Left forelimb (tissue), 1 donor: ENCODE measurements at places on chromosomes 6 and 20.
A peak's percentile ranks its signal among the peaks of the same experiment; 100 is the strongest.

- DNase-seq, result no peak
Measured at GRCh38 chr6:160328447-160328846, 19.7 kb upstream of the SLC22A3 start.

- DNase-seq, result no peak
Measured at GRCh38 chr6:165515963-165516624, 146.9 kb downstream of the PDE10A start.

DNA sequence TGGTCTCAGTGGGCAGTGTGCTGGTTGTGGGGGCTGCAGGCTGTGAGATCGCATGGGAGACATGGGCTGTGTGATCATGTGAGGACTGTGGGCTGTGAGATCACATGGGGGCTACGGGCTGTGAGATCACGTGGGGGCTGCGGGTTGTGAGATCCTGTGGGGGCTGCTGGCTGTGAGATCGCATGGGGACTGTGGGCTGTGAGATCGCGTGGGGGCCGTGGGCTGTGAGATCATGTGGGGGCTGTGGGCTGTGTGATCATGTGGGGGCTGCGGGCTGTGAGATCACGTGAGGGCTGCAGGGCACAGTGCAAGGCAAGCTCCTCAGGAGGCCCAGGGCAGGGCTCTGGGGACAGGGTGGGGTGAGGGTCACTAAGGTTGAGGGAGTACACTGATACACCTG is 140.5 kb upstream of the CST7 start:
- no peak for DNase-seq

DNA sequence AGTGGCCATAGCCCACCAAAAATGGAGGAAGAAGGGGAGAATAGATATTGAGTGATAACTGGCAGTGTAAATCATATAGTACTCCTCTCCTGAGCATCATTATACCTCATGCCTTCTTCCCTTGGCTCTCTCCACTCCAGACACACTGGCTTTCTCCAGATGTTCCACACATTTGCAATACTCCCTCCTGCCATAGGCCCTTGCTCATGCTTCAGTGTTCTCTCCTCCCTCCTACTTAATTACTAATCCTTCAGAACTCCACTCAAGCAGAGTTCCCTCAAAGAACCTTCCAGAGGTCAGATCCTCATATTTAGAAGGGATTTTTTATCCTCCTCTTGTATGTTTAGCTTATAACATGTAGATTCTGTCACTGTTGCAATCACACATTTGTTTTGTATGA is 279.5 kb upstream of the SUPT3H start:
- no peak for DNase-seq

- no peak for DNase-seq
Measured at GRCh38 chr6:17220040-17220910, 60.9 kb upstream of the RBM24 start.

DNA sequence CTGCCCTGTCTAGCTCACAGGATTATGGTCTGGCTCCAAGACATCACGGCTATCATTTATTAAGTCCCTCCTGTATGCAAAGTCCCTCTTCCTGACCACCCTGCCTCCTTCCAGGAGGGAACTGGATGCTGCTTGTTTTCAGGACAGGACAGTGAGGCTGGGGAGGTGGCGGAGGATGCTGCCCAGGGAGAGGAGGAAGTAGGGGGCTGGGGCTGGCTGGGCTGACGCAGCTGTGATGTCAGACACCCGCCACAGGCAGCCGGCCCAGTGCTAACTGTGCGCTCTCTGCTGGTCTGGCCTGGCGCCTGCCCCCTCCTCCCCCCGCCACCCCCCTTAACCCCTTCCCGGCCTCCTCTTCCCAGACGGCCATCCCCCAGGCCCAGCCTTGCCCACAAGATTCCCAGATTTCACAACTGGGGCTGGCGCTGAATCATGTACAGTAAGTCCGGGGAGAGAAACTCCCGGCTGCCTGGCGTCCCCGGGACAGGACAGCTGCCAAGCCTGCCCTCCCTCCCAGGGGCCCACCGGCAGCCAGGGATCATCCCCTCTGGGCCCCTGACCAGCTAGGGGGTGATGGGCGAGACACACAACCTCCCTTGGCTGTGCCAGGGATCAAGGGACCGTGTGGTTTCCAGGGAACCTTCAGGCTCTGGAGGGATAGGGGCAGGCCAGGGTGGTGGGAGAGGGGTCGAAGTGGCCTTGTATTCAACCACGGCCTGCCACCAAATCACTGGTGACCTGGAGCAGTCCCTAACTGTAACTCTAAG is 118.1 kb downstream of the CEBPB start:
- DNase-seq, result peak; percentile 92

GRCh38 chr6:15628499-15629131 is 34.2 kb downstream of the DTNBP1 start:
- no peak for DNase-seq

GRCh38 chr6:73640179-73640750 is 13.5 kb downstream of the SLC17A5 start:
- DNase-seq, result no peak

DNA sequence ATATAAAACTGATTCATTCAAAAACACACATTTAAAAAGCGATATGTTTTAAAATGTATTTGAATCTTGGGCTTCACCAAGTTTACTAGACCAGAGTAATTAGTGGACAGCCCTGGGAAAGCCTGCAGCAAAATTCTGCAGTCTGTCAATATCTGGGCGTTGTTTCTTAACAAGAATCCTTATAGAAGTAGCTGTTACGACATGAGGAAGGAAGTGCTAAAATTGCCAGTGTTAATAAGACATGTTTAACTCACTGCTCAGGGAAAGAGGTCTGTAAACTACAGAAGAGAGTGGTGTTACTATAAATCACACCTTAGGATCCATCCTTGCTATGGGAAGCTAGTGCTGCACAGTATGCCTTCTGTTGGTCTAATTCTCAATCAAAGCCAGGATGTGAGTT is 120.6 kb downstream of the TBX18 start:
- DNase-seq, result no peak
